Colonic mucosa (tissue), 4 donors: ENCODE measurements at places on chromosomes 3 and 15.
A peak's percentile ranks its signal among the peaks of the same experiment; 100 is the strongest.

DNA sequence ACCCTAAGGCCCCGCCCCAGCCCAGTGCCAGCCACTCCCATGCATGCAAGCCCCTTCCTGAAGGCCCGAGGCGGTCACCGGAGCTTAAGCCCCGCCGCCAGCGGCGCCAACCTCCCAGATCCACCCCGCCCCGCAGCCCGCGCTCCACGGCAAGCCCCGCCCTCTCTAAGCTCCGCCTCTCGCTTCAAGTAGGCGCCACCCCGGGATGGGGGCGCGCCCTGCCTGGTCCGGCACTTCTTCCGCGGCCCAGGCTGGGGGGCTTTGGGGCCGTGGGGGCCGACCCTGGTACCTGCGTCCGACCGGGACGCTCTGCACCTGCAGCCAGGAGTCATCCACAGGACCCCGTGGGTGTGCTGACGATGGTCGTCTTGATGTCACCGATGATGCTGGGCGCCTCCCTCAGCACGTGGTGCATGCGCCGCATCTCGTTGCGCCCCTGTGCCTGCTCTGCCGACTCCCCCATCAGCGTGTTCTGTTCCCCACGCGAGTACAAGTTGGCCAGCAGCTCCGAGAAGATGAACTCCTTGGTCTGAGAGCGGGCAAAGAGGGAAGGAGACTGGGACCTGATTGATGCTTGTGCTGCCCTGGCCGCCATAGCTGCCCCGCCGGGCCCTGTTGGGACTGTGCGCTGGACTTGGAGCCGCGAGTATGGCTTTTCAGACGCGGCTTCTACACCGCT lies 26.1 kb upstream of the CSPG4 start:
- DNase-seq: peak; percentile 98
- H3K36me3 ChIP-seq: no peaks in the 10 kb centered on the region
- H3K27me3 ChIP-seq: no peaks in the 10 kb centered on the region
- H3K4me1 ChIP-seq: no peaks in the 10 kb centered on the region
- H3K27ac ChIP-seq: no peak overlapping the region
- H3K4me3 ChIP-seq: peak overlapping the region; percentile 90

- no peaks in the 10 kb centered on the region for H3K4me1 ChIP-seq
- H3K27ac ChIP-seq: no peak overlapping the region
- H3K36me3 ChIP-seq: no peaks in the 10 kb centered on the region
- H3K4me3 ChIP-seq: no peak overlapping the region
These were observed 271.4 kb downstream of the SQOR start for GRCh38 chr15:45906230-45906629.

- no peaks in the 10 kb centered on the region for H3K27me3 ChIP-seq
- H3K36me3 ChIP-seq: no peaks in the 10 kb centered on the region
- DNase-seq: no peak
- H3K4me3 ChIP-seq: no peak overlapping the region
- H3K27ac ChIP-seq: no peak overlapping the region
- H3K4me1 ChIP-seq: no peaks in the 10 kb centered on the region
These were observed 147.6 kb downstream of the LRRK1 start for GRCh38 chr15:101066501-101067408.

DNA sequence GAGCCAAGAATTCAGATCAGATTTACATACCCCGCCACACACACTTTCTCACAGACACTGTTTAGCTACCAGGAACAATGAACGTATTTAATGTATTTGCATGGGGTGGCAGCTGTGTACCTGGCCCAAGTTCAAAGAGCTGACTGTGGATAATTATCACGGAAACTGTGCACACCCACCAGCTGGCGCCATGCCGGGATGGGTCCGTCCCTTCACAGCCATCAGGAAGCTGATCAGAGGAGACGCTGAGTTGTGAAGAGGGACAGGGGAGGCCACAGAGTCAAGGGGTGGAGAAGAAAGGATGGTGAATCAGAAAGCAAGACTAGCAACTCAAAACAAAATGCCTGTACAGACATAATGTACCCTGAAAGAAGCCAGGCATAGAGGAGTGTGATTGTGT lies 13.1 kb upstream of the PLA2G4D start:
- peak overlapping the region; percentile 60 for H3K27ac ChIP-seq
- no peaks in the 10 kb centered on the region for H3K36me3 ChIP-seq
- H3K4me1 ChIP-seq: peaks cover 7% of the 10 kb centered on the region
- peak; percentile 96 for DNase-seq

- DNase-seq: no peak
- H3K36me3 ChIP-seq: no peaks in the 10 kb centered on the region
- H3K27me3 ChIP-seq: no peaks in the 10 kb centered on the region
These were observed 86.6 kb downstream of the GPR156 start for GRCh38 chr3:120198305-120198878.

DNA sequence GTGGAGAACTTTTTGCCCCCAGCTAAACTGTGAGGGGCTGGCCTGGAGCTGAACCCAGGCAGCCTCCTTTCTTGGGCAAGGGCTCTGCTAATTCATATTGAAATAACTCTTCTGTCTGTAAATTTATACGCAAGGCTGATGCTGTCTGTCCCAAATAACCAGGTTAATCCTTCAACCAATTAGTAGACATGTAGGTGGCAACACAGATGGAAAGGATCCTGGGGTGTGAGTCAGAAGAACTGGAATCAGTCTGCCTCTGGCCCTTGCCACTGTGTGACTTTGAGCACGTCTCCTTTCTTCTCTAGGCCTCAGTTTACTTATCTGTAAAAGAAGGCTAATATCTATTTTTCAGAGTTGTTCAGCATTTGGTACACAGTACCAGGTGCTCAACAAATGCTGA lies 48.3 kb upstream of the IREB2 start:
- H3K27me3 ChIP-seq: no peaks in the 10 kb centered on the region
- no peak for DNase-seq
- H3K27ac ChIP-seq: no peak overlapping the region
- H3K36me3 ChIP-seq: no peaks in the 10 kb centered on the region
- H3K4me3 ChIP-seq: no peak overlapping the region
- H3K4me1 ChIP-seq: no peaks in the 10 kb centered on the region

DNA sequence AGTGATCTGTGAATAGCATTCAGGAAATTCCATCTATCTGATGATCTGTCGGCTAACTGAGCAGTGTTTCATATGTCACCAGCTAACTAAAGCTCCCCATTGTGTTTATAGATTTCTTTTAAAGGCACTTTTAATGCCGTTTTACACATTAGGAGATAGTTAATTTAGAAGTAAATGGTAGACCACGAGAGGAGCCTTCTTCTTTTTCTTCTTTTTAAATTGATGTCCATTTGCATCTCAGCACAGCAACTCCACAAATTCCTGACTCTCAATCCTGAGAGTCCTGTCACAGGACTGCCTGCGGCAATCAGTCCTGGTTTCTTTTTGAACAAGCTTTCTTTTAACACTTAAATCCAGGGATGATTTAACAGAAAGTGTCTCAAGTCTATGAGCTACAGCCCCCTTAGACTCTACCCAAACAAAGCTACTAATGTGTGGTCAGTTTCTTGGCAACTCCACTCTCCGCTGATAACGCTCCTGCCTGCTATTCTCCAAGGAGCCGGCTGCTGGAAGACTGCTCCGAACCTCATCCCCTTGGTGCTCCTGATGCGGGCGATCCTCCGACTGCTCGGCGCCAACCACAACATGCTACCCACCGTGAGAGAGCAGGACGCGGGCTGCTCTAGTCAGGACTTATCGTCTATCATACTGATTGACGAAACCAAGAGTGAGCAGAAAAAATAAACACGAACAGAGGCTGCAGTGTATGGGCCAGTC lies 421.4 kb downstream of the MECOM start:
- no peak for DNase-seq
- no peak overlapping the region for H3K4me3 ChIP-seq
- H3K27ac ChIP-seq: no peak overlapping the region
- H3K27me3 ChIP-seq: no peaks in the 10 kb centered on the region

DNA sequence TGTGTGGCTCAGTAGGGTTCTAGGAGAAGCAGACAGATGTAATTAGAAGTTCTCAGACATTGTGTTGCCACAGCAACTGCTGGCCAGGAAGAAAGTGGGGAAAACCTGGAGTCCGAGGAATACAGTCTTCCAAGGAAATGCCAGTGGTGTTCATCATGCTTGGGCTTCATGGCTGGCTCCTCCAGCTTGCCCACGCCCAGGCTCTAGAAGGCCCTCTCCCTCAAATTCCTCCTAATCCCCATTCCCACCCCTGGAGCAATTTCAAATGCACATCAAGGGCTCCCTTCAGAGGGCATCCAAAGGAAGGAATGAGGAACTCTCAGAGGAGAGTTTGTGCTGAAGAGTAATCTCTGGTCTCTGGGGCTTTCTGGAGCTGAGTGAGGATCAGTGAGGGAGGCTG lies 21.9 kb downstream of the FSTL1 start:
- H3K27me3 ChIP-seq: no peaks in the 10 kb centered on the region
- H3K4me3 ChIP-seq: no peak overlapping the region
- H3K36me3 ChIP-seq: no peaks in the 10 kb centered on the region
- no peaks in the 10 kb centered on the region for H3K4me1 ChIP-seq
